ENCODE measurements at places on chromosomes 6 and 20.

DNA sequence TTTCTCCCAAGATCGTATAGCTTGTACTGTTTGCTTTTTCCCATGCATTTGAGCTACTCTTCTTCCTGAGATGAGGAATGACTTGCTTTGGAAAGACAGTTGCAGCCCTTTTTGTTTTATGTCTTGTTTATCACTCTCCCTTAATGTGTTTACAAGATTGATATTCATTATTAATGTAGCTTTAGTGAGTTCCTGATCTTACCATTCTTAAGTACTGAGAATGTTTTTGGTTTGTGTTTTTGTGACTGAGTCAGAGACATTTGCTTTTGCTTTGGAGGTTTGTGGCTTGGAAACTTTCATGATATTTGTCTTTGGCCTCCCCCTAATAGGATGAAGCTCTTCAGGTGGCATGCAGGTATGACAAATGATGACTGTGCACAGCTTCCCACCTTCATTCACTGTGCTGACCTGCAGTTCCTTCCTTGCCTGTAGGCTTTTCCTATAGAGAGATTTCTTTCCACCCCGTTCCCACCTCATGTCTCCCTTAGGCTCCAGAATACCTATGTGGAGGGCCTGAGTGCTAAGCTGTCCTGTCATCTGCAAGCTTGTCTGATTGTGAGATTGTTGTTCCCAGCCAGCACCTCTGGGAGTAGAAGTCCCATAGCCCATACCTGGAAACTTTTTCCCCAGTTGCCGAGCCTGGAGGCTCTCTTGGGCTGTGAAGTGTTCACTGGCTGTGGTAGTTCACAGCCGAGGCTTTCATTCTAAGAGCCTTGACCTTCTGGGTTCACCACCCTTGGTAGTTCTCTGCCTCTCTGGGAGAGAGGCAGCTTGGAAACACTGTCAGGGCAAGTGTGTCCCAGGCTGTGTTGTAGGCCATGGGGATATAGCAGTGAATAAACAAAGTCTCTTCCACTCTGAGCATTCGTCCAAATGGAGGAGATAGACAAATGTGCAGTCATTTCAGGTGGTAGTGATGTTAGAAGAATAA is 27.1 kb downstream of the CDS2 start:
- no peak for DNase-seq

GRCh38 chr6:34717466-34717865 is 20.9 kb upstream of the ILRUN start:
- DNase-seq = no peak

DNA sequence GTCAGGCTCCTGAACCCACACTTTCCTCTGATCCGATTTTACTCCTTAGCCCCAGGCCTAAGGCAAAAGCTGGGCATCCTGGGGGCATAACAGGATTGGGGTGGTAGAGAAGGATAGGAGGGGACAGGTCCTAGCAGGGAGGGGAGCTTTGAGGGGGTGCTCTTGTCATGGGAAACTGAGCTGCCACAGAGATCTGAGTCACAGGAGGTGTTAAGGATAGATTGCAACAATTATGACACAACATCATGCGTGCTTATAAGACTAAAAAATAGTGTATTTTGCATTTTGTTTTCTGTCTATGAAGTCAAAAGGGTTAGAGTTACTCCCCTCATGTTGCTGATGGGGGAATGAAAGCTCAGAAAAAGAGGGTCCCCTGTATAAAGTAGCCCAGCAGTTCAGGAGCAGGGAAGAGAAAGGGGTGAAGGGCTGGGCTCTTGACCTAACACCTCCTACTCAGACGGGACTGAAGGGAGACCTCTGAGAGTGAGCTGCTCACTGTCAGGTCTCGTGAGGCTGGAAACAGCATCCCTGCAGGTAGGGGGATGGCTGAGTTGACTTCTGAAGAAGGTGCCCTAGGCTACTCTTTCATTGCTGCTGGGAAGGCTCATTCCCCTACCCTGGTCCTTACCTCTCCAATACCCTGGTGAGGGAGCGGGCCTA is 2.0 kb downstream of the GLP1R start:
- no peak for DNase-seq

GRCh38 chr6:75608956-75609533 is 7.4 kb downstream of the SENP6 start:
- no peak for DNase-seq
